COR-L47 (cell line): ENCODE measurements at places on chromosomes 2 and 18.

- no peak for DNase-seq
Measured at GRCh38 chr2:209005371-209005770, 418.5 kb upstream of the MAP2 start.

DNA sequence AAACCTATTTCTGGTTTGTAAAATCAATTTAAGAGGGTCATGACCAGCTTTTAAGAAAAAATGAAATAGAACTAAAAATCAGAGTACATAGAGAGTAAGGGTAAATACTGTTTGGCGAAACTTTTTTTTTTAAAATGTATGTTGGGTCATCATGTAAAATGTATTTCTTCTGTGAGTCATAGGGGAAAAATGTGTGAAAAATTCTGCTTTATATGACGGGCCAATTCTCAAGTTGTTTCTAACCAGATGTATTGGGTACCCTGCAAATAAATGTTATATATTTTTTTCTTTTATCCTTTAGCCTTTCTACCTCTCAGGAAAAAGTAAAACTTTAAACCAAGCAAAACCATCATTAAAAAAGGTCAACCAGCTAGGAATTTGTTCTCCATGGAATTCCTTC, 13.9 kb downstream of the AFTPH start:
- no peak for DNase-seq

GRCh38 chr2:62760555-62760954, 55.0 kb downstream of the EHBP1 start:
- no peak for DNase-seq

GRCh38 chr2:211329421-211329820, 773.0 kb downstream of the CPS1 start:
- DNase-seq: no peak

GRCh38 chr2:234388591-234388990, 108.3 kb downstream of the ARL4C start:
- DNase-seq: no peak

DNA sequence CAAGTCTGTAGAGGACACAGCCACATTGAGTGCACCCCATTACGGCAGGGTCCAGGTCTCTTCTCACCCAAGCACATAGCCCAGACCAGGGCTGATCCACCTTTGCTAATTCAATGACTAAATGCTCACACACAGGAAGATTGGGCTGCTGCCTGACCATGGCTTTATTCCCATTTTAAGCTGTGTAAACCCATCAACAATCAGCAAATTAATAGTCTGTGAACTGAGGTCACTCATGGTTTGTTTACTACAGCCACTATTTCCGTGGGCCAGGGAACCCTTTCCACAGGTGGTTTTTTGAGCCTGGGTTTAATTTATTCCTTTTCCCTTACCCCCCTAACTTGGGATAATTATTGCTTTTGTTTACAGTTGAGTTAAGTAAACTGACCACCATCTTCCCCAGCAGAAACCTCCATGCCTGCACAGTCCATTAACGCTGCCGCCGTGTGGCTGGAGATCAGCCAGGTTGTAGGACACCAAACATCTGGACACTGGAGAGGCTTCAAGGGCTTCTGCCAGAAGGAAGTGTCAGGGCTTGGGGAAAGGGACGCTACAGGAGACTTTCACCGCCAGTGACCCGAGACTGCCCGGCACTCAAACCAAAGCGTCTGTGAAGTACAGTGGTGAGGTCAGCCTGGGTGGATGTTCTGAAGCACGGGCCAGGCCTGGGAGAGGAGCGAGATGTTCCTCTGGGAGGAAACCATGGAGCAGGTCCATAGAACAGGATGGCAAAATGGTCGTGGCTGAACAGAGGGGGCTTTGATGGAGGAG, 282.9 kb downstream of the DYSF start:
- DNase-seq: no peak
